ENCODE measurements at places on chromosomes 5 and 9.

DNA sequence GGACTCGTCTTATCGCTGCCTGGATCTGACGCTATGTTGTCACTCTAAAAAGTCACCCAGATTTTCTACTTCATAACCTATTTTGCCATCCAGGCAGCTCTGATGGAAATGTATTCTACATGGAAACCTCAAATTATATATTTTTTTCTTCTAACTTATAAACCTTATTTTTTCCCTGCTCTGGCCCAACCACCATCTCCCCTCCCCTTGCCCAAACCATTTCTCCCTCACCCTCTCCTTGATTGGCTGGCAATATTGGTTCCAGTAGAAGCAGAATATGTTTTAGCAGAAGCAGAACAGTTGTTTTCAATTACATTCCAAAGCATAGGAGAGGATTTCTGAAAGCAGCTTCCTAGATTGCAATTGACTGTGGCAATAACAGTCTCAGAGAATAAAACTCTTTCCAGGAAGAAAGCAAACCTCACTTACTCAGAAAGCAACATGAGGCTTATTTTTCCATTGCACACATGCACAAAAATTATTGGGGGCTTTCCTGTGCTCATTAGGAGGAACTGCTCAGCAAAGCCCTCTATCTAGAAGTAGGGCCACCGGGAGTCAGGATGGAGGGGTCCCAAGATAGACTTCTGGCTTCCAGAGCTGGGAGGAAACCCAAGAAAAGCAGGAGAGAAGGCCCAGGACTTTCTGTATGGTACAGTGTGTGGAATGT is 191.8 kb downstream of the ESM1 start:
- DNase-seq, result no peak

DNA sequence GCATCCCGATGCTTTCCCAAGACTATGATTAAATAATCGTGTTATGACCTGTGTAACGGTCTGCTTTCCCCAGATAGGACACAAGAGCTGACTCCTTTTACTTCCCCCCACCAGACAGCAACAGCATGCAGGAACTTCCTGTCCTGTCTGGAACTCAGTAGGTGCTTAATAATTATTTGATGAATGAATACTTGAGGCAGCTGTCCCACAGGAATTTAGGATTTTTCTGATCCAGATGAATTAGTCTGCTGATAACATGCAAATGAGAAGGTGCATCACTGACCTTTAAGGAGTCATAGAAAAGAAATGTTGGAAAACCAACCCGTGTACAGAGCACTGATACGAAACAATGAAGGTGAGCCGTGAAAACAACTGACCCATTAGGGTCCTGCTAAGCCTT is 12.2 kb downstream of the RNF130 start:
- DNase-seq, result no peak

GRCh38 chr5:110751902-110752762 is 13.3 kb downstream of the SLC25A46 start:
- DNase-seq, result peak; percentile 11

- no peak for DNase-seq
Observed at GRCh38 chr5:85466423-85466822, 1081.7 kb upstream of the EDIL3 start.

DNA sequence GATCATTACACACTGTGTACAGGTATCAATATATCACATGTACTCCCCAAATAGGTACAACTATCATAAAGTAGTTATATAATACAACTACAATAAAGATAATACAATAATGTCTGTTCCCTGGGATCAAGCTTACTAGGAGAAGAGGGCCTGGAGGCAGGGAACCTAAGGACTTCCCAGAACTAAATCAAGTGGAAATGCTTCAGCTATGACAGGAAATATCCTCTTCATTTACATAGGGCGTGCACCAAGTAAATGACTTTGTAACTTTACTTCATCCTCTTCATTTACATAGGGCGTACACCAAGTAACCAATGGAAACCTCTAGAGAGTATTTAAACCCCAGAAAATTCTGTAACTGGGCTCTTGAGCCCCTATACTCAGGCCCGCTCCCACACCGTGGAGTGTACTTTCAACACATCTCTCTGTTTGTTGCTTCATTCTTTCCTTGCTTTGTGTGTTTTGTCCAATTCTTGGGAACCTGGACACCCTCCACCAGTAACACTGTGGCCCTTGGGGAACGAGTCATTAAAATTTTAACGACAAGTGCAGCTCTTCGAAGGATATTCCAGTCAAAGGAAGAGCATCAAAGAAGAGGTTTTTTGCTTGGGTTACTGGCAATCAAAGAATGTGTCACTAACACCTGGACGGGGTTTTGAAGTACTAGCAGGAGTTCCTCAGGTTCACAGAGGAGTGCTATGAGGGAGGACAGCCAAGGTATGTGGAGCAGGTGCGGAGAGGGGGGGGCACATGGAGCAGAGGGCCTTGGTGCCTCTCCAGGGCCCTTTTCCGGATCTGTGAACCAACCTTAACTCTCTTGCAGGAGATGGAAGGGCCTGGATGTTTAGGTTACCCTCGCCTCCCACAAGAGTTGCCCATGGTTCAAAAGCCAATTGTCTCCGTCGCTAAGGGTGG is 106.6 kb upstream of the DAP start:
- DNase-seq, result no peak

- no peak for DNase-seq
Observed at GRCh38 chr9:7118633-7119032, 360.9 kb downstream of the KDM4C start.

Measured in effector memory CD4-positive, alpha-beta T cell (primary cell).